ENCODE measurements at places on chromosomes 2 and 18. TPM values are rescaled to one million over a fixed set of nuclear protein-coding genes. Genes with fewer than 3 reads are reported as not detected.
A peak's percentile ranks its signal among the peaks of the same experiment; 100 is the strongest.

GRCh38 chr18:61261870-61262269, 71.4 kb upstream of the CDH20 start:
- no peak for DNase-seq

DNA sequence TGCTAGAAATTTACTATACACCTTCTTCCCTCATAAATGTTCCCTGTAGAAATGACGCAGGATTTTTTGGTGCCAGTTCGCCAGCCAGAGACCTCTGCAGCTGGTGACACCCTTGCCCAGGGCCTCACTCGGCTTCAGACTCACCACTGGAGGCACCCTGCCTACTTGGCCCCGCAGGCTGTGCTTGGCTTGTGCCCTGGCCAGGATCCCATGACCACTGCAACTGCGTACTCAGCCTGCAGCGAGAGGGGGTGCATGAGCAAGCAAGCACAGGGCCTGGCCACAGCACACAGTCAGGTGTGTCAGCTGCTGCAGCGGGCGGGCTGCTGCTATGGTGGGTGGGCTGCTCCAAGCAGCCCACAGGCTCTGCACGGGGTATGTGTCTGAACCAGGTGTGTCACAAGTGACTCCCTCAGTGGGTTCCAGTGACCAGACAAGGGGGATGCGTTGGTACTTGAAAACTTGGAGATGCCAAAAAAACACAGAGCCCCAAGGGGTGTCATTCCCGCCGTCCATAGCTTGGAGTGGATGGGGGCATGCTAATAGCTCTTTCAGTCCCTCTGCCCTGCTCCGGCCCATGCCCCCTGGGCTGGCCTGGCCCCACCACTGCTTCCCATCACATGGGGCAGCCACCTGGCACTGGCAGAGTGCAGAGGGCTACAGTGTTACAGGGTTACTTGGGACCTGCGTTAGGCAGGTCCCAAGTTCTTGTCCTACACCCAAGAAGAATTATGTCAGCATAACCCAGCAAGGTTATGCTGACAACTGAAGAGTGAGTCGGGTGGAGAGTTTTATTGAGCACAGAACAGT, 46.6 kb upstream of the TANC1 start:
- DNase-seq, result peak; percentile 58

DNA sequence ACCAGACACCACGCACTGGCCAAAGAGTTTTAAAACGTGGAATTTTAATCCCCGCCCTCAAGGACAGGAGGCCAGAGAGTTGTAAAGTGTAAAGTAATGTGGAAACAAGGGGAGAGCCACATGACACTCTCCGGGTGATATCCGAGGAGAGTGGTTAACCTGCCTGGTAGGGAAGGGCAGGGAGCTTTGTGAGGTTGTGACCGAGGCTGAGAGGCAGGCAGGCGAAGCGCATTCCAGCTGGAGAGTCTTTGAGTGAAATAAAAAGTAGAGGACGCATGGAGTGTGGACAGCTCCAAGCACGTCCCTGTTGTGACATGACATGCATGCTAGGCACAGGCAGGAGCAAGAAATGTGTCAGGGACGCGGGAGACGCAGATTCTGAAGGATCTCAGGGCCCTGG, 539.5 kb downstream of the RNF144A start:
- no peak for DNase-seq

GRCh38 chr2:238573916-238574315, 147.2 kb downstream of the ASB1 start:
- DNase-seq, result no peak

- DNase-seq, result no peak
These were observed 87.7 kb downstream of the BCL11A start for GRCh38 chr2:60465736-60466135.

DNA sequence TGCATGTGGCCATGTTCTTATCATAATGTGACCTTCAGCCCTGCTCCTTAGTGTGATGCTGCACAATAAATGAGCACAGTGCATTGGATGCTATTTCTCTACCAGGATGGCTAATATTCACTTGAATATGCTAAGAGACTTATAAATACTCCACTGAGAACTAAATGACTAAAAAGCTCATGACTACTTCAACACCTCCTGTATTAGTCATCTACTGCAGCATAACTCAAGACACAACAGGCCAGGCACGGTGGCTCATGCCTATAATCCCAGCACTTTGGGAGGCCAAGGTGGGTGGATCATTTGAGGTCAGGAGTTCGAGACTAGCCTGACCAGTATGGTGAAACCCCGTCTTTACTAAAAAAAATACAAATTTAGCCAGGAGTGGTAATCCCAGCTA, 213.4 kb downstream of the RND3 start:
- DNase-seq, result no peak

DNA sequence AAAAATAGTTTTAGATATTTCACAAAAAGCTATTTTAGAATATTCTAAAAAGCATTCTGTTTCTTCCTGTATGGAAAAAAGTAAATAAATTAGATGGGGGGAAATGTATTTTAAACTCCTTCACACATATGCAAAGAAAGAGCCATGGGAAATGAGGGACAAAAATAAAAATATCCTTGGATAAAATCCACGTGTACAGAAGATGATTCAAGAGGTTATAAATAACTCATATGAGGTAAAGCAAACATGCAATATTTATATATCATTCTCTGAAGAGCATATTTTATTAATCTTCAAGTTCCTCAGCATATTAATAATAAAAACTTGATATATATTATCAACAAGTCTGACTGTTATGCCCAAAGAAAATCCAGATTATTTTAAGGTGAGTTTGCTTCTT, 8.8 kb upstream of the GFPT1 start:
- no peak for DNase-seq

DNA sequence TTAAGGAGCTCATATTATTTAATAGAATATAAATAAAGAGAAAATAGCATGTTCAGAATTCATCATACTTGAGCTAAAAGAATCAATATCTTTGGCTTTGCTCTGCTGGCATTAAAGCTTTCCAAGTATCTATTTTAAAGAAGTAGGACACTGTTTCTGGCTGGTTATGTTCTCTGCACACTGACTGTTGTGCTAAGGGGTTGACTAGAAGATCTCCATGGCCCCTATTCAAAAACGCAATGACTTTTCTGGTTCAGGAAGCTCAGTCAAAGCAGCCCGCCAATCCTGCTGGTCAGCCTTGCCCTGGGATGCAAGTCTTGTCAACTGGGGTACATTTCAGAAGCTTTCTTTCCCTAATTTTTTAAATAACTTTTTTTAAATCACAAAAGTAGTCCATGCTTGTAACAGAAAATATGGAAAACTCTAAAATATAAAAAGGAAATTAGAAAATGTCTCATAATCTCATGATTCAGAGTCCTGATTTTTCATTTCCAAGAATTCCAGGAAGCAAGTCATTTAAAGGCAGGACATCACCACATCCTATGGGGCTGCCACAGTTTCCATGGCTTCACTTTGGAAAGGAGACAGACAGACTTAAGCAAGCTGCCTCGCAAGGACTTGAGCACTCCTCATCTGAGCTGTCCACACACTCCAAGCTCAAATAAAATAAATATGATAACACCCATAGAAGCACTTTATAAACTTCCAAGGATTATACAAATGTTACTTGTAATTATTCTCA, 195.1 kb downstream of the TXNL1 start:
- no peak for DNase-seq

GRCh38 chr2:157837851-157838441, 38.2 kb downstream of the ACVR1 start:
- peak; percentile 41 for DNase-seq

DNA sequence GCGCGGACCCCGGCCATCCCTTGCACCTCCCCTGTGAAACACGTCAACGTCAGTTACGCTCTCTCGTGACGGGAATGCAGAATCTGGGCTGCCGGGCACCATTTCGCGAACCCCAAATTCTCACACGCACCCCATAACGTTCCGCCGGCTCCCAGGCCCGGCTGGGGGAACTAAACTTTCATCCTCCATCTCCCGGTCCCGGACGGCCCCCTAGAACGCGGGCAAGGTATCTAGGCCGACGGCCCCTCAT, 544 bp downstream of the DNAJC27 start:
- no peak for DNase-seq

- no peak for DNase-seq
These were observed 82.1 kb downstream of the ALK start for GRCh38 chr2:29839306-29839705.

DNA sequence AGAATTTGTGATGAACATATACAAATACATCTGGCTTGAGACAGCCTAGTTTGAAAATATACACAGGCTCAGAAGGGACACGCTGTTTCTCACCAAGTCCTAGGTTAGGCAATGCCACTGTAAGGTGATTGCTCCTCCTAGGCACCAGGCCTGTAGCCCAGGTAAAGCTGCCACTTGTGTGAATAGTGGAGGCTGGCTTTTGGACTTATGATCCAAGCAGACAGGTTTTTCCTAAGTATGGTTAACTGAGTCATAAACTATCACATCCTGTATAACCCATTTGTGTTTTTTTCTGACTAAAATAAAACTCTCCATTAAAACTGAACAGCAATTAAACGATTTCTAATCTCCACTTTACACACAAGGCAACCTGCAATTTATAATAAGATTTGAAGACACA, 81.0 kb downstream of the SEMA4F start:
- no peak for DNase-seq

The RESP18 gene
- not detected for total RNA-seq

The CABYR gene
- not detected for total RNA-seq

The TSGA10 gene
- total RNA-seq, result not detected

The ONECUT2 gene
- not detected for total RNA-seq

Measured in MG63 (cell line).